Esophagus squamous epithelium (tissue), 5 donors: ENCODE measurements at places on chromosomes 3 and 15.

DNA sequence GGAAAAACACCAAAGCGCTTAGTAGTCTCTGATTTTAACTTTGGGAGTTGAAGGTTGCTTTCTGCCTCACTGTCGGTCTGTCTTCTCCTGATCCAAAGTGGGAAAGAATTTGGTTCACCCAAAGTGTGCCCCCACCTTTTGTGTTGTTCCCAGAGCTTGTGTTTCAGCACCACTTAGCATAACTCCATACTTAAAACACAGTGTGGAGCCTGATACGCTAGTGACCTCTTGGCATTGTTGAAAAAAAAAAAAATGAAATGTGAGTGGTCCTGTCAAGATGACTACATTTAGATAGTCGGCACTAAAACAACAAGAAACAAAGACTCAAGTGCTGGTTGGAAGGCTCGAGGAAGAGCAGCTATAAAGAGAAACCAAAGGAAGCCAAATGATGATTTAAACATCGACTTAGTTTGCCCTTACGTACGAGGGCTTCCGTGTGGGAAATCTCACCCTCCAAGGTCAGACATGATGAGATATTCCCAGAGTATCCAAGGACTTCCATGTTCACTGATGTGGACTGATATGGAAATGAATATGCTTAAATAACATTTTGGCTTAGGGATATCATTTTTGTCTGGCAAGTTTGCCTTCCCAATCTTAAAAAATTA, 178.8 kb downstream of the MEIS2 start:
- DNase-seq = no peak

DNA sequence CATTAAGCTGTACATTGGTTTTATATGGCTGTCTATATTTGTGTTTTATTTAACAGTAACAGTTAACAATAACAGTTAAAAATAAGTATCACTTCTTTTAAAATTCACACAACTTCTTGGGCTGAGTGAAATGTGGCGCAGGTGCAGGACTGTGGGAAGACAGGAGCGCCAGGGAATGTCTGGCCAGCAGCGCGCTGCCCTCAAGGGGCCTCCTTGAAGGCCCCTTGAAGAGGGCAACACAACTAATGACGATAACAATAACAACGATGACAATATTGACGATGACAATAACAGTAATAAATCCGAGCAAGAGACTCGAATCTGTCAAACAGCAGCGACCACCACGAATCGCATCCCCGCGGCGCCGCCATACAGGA, 411 bp upstream of the PPP2R3A start:
- DNase-seq = no peak

- DNase-seq = no peak
Measured at GRCh38 chr3:188415196-188415595, 261.2 kb downstream of the LPP start.

DNA sequence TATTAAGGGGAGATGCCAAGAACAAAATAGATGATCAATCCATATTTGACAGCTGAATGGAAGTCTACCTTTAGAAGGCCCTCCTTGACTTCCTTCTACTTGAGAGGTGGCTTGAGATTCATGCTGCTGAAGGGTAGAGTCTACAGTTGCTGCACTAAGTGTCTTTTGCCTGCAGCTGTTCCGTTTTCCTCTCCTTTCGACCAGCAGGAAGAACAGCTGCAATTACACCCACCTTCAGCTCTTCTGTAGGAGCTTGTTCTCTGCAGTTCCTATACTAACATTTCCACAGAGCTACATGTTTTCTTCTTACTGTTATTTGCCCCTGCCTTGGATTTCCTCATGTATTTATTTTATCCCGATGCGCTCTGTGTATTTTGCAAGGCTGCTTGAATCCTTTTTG, 79.1 kb downstream of the ARRDC4 start:
- DNase-seq = no peak

DNA sequence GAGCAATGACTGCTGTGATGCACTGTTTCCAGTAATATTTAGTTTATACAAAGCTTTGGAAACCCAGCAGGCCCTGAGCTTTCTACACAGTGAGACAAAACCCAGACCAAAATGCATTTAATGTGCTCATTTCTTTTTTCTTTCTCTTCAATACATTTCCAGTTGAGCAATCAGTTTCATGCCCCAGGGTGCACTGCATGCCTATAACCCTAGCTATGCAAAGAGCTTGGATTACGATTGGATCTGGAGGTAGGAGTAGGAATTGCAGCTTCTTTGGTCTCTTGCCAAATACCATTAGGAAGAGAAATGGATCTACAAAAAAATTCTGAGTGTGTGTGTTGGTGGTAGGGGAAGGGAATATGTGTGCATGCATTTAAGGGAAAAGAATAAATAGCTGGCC, 1001.4 kb downstream of the SQOR start:
- no peak for DNase-seq

DNA sequence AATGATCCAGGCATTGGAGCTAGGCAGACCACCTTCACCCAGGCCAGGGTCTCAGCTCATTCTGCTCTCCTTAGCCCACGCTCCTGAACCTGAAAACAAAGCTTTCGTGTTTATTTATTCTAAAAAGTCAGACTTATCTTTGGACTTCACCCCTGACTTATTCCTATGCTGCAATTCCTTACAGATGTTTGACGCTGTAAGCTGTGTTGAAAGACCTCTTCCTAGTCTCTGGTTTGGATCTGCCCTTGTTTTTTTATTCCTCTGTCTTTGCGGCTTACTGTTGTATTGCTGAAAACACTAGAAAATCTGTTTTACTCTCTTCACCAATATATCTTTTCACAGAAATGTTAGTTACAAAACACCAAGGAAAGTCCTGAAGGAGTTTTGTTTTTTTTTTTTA, 40.5 kb upstream of the LDHAL6B start:
- DNase-seq = no peak

- DNase-seq = no peak
Measured at GRCh38 chr3:4841225-4841624, 138.0 kb upstream of the BHLHE40 start.

DNA sequence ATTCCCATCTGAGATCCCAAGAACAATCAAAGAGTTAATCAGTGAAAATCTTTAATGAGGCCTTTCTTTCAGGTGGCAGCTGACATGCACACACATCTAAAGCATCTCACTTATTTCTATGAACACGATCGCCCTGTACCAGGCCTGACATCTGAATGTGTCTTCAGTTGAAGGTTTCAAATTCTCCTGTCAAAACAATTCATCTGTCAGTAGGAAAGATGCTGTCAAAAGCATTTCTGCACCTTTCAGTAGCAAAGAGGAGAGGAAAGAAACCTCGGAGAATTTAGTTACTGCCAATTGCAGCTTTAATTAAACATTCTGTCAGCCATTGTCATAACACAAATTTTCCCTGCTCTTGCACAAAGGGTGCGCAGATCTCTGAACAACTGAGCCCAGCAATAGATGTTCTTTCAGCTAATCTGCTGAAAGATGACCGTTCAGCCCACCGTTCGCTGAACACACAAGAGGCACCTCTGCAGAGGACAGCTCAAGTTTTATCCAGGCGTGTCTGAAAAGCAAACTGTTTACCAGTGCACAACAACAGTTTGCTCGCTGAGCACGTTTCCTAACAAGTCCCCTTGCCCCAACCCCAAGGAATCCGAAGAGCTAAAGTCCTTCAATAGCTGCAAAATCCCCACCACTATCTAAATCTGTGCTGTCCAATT, 34.1 kb downstream of the LRIG1 start:
- DNase-seq = no peak

DNA sequence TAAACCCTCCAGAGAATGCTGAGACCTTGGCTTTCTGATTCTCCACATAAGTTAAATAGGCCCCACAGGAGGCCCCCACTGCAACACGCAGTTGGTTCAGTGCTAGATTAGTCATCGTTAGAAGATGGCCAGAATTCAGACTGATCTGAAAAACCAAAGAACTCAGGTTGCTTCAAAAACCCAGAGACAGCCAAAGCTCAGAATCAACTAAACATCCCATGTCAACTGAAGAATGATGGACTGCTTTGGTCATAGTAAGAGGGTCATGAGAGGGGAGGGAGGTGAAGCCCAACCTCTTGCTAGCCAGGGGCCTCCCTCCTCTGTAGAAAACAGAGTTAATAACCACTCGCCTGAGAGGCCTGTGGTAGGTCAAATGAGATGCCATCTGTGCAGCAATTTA, 93.1 kb downstream of the AKAP13 start:
- no peak for DNase-seq

GRCh38 chr3:83226751-83227150, 1465.3 kb upstream of the GBE1 start:
- no peak for DNase-seq
